ENCODE measurements at places on chromosomes 6 and 20.

GRCh38 chr20:20396794-20397193 lies 28.9 kb downstream of the INSM1 start:
- no peak for DNase-seq

- no peak for DNase-seq
Measured at GRCh38 chr20:49165611-49166010, 22.5 kb downstream of the STAU1 start.

GRCh38 chr6:46078294-46078693 lies 51.5 kb upstream of the ENPP4 start:
- DNase-seq = no peak

- DNase-seq = no peak
Measured at GRCh38 chr6:127481628-127482027, 22.4 kb upstream of the KIAA0408 start.

DNA sequence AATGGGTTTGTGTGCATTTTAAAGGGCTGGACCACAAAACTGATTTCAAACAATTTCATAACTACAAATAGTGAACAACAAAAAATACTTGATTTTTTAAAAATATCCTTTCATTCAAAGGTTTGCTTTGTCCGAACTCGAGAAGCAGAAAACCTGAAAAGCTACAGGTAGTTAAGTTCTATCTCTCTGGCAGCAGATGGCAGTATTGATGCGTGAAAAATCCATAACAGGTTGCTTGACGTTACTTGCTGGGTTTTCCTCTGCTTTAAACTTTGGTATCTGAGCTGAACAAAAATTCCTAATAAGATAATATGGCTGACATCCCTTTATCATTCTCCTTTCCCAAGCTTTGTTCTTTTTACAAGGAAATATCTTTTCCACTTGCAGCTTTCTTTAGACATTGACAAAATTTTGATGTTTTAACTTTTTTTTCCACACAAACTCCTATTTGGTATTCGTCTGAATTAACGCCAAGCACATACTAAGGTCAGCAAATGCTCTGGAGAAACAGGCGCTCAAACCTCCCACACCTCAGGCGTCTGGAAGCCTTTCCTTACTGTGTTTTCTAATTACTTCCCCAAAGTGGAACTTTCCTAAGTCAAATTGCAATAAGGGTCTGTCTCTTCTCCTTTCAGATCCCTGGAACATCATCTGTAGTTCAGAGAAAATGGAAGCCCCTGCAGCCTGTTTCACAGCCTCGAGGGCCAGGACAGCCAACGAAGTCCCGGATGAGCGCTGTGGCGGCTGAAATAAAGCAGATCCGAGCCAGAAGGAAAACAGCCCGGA lies 50.3 kb upstream of the GFRAL start:
- peak; percentile 43 for DNase-seq

DNA sequence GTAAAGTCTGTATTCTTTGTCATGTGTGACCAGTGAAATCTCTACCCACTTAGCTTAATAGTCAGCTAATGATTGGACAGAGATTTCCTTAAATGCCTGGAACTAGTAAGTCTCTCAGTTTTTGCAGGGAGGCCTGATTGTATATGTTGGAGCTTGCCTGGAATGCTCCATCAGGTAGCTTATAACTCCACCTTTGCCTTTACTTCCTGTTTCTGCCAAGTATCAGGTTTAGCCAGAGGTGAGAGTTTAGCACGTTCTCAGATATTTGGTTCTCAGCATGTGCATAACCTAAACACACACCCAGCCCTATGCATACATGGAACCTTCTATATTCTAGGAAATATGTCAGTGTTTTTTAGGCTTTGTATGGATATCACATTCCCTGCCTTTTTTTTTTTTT lies 435.3 kb downstream of the CDKAL1 start:
- no peak for DNase-seq

GRCh38 chr20:36582821-36583220 lies 9.4 kb downstream of the TGIF2 start:
- DNase-seq = no peak

GRCh38 chr20:12528104-12528503 lies 480.7 kb upstream of the SPTLC3 start:
- DNase-seq = no peak

- DNase-seq = peak; percentile 32
Measured at GRCh38 chr20:420721-421574, 12.8 kb downstream of the RBCK1 start.

- no peak for DNase-seq
Measured at GRCh38 chr6:69027861-69028260, 392.8 kb downstream of the ADGRB3 start.

DNA sequence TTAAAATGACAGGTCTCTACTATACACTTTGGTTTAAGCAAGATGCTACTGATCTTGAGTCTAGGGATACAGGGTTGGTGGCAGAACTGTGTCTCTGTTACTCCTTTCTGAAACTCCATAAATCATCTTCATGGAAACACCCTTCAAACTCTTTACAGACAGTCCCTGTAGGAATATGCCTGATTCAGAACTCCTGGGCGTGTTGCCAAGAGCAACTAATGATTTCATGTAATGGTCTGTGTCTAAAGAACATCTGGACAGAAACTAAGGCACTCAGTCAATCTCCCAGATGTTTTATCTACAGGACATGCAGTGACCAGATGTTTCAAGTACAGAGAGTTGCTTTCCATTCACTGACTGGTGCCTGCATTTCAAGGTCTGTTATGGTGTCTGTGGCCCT lies 464.4 kb upstream of the CHD6 start:
- DNase-seq = peak; percentile 4

- DNase-seq = peak; percentile 8
Measured at GRCh38 chr6:158322400-158322723, 10.1 kb downstream of the TULP4 start.

GRCh38 chr20:58568126-58568482 lies 52.9 kb upstream of the APCDD1L start:
- no peak for DNase-seq

GRCh38 chr6:142462260-142462659 lies 160.5 kb downstream of the ADGRG6 start:
- DNase-seq = peak; percentile 14

GRCh38 chr6:117553142-117553541 lies 49.2 kb downstream of the GOPC start:
- DNase-seq = no peak

Measured in hematopoietic multipotent progenitor cell treated with erythropoietin and hydrocortisone succinate and interleukin-3 and kit ligand, for 8 days (in vitro differentiated cells).